ENCODE measurements at places on chromosomes 1 and 21. TPM values are rescaled to one million over a fixed set of nuclear protein-coding genes. Genes with fewer than 3 reads are reported as not detected.

GRCh38 chr21:35189077-35189863 is 140.2 kb upstream of the RUNX1 start:
- DNase-seq = no peak

DNA sequence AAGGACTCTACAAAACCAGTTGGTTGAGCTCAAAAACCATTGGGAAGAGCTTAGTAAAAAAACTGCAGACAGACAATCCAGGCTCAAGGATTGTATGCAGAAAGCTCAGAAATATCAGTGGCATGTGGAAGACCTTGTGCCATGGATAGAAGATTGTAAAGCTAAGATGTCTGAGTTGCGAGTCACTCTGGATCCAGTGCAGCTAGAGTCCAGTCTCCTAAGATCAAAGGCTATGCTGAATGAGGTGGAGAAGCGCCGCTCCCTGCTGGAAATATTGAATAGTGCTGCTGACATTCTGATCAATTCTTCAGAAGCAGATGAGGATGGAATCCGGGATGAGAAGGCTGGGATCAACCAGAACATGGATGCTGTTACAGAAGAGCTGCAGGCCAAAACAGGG is 104.0 kb upstream of the BMP8A start:
- DNase-seq = no peak

- DNase-seq = no peak
Measured at GRCh38 chr21:38472412-38473108, 25.7 kb downstream of the ERG start.

GRCh38 chr21:26801498-26801897 is 43.7 kb downstream of the ADAMTS1 start:
- no peak for DNase-seq

- DNase-seq = no peak
Measured at GRCh38 chr1:103583887-103584286, 12.5 kb downstream of the AMY2B start.

GRCh38 chr1:234454926-234455325 is 24.1 kb downstream of the TARBP1 start:
- DNase-seq = no peak

The PTBP2 gene
- 42.9 TPM for total RNA-seq

The TRIM67 gene
- not detected for total RNA-seq

All from tibial nerve (tissue), 4 donors.